ENCODE measurements at places on chromosomes 2 and 18.

DNA sequence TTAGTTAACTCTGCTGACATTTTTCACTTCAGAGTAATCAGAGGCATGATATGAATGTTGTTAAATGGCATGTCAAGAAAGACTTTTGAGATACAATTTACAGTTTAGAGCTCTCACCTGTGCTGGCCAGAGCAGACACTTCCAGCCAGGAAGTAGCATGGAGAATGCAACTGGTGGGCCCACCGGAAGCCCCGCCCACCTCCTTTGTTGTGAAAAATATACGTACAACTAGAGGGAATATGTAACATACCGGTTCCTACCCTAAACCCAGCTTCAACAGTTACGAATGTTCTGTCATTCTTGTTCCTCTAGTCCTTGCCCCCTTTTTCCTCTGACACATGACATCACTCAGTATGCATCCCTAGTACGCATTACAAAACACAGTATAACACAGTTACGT lies 70.2 kb upstream of the ITM2C start:
- no peak for DNase-seq

GRCh38 chr2:46989491-46990230 lies 74.1 kb upstream of the MCFD2 start:
- no peak for DNase-seq

- DNase-seq = no peak
Observed at GRCh38 chr2:68284896-68285295, 32.6 kb upstream of the PPP3R1 start.

- no peak for DNase-seq
Observed at GRCh38 chr2:11830708-11831301, 84.4 kb downstream of the LPIN1 start.

- DNase-seq = peak; percentile 66
Observed at GRCh38 chr2:70084973-70085710, 2.1 kb upstream of the PCBP1 start.

- no peak for DNase-seq
Observed at GRCh38 chr2:235763816-235764215, 270.0 kb downstream of the AGAP1 start.

DNA sequence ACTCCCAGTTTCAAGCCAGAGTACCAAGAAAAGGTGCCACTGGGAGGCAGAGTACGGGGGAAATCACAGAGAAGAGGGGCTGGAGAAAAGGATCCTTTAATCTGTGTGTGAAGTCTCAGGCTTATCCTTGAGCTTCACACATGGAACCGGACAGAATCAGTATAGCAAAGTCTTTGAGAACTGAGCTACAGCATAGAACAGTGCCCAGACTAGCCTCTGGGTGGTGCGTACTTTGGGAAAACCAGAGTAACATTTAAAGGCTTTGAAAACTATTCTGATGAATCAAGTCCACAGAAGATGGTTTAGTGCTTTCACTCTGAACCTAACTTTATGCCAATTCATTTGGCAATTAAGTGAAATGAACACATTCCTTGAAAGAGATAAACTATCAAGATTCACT lies 83.1 kb downstream of the BABAM2 start:
- DNase-seq = no peak

DNA sequence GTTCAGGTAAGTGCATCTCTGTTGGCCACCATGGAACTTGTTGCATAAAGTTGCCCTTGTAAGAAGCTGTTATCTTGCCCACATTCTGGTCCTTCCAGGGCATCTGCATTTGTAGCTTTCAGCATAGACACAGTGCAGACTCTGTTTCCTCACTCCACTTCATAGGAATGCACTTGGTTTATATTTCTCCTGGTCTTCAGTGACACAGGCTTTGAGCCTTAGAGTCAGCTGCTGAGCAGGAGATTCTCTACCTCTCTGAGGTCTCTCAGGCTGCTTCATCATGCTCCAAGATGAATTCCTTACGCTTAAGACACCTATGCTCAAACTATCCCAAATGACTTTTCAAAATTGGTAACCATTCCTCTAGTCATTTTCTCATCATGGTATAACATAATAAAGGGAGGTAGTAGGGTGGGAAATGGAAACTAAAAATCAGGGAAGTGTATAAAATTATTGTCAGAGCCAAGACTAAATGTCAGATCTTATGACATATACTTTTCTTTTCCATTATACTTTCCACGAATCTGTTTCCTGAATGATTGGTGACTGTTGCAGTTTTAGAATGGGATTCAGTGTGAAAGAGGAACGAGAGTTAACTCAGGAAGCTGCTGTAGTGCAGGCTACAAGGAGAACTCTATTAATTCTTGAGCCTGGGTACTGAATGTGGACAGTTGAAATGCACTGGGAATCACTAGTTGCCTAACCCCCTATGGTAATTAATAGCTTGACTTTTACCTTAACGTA lies 72.0 kb downstream of the GALNT1 start:
- no peak for DNase-seq

DNA sequence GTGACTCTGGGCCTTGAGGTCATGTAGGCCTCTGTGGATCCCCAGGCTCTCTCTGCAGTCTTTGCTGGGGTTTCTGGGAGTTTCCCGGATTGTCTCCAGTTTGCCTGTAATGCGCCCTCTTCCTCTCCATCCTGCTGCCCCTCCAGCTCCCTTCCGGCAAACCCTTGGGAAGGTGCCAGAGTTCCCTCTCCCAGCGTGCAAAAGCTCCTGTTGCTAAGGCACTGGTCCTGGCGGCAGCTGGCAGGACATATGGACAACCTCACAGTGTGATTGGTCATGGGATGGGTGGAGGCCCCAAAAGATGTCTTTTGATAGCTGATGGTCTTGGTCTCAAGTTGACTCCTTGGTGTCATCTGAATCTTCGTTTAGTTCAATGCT lies 320.1 kb downstream of the CYP26B1 start:
- no peak for DNase-seq

GRCh38 chr18:75211002-75211621 lies 515 bp downstream of the TSHZ1 start:
- no peak for DNase-seq

- no peak for DNase-seq
Observed at GRCh38 chr18:64185987-64186386, 37.1 kb upstream of the LINC00305 start.

GRCh38 chr2:134011936-134012586 lies 241.8 kb upstream of the MGAT5 start:
- no peak for DNase-seq

GRCh38 chr2:98709535-98709934 lies 21.4 kb downstream of the MGAT4A start:
- no peak for DNase-seq

GRCh38 chr2:120424274-120424796 lies 78.4 kb downstream of the INHBB start:
- no peak for DNase-seq

- DNase-seq = no peak
Observed at GRCh38 chr2:44578471-44579093, 216.8 kb downstream of the CAMKMT start.

DNA sequence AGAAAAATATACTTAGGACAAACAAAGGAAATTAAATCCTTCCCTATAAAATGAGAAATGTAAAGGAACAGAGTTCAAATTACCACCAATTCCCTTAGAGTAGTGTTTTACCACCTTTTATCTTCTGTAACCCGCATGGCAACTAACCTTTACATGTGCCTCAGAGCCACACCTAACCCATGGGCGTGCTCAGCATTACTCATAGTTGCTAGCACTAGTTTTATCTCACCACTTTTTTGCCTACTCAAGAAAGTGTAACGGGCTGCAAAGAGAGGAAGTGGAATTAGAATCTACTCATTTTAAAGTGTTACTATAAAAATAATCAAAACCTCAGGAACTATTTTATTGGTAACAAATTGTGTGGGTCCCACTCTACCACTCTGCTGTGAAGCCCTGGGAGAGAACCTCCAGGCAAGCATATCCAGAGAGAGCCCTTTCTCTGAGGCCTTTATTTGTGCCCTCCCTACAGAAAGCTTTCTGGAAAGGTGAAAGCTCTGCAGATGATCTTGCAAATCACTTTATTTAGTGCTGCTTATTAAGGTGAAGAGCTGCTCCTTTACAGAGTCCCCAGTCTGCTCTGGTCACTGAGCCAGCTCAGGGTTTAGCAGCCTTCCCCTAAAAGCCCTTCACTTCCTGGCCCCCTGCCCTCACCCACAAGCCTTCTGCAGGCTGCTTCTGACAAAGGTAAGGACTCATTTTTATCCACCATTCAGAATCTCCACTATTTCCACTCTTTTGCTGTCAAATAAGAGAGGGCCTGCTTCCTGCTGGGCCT lies 98.8 kb downstream of the TRABD2A start:
- DNase-seq = peak; percentile 8
